ENCODE measurements at places on chromosomes 2 and 18.

GRCh38 chr2:28407976-28408690 lies 15.5 kb downstream of the FOSL2 start:
- DNase-seq: no peak

- DNase-seq: no peak
Observed at GRCh38 chr2:72367530-72368225, 220.0 kb upstream of the CYP26B1 start.

DNA sequence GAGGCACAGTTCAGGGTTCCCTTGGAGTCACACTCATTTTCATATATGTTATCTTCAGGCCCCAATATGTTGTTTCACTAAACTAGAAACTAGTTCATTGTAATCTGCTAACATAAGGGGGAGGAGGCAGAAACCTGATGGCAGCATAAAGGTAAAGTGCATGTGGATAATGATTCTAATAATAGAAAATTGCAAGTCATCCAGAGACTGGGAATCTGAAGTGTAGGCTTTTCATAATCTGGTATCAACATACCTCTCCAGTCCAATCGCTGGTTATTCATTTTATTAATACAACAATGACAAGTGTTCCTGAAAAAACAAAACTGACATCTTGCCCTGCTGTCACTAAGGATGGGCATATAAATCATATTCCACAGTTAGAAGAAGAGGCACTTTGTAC lies 326.3 kb upstream of the ZNF804A start:
- DNase-seq: no peak

GRCh38 chr2:45789961-45790723 lies 138.7 kb downstream of the PRKCE start:
- DNase-seq: no peak

- no peak for DNase-seq
Observed at GRCh38 chr2:105384861-105385260, 14.0 kb downstream of the FHL2 start.

DNA sequence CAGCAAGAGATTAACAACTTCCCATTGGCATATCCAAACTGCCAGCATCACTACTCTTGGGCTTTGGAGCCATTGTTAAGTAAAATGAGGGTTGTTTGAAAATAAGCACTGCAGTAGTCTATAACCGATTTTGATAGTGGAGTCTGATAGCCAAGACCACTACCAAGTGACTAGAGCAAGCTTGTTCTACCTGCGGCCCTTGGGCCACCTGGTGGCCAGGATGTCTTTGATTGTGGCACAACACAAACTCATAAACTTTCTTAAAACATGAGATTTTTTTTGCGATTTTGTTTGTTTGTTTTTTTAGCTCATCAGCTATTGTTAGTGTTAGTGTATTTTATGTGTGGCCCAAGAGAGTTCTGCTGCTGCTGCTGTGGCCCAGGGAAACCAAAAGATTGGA lies 11.0 kb downstream of the UBE2E3 start:
- DNase-seq: no peak

GRCh38 chr18:43680096-43680495 lies 402.8 kb upstream of the SYT4 start:
- DNase-seq: no peak

- no peak for DNase-seq
Observed at GRCh38 chr2:112867701-112868631, 31.4 kb upstream of the IL1B start.

- no peak for DNase-seq
Observed at GRCh38 chr2:207640661-207641060, 15.5 kb upstream of the METTL21A start.

GRCh38 chr2:232926431-232926939 lies 56.4 kb downstream of the SNORC start:
- DNase-seq: no peak

DNA sequence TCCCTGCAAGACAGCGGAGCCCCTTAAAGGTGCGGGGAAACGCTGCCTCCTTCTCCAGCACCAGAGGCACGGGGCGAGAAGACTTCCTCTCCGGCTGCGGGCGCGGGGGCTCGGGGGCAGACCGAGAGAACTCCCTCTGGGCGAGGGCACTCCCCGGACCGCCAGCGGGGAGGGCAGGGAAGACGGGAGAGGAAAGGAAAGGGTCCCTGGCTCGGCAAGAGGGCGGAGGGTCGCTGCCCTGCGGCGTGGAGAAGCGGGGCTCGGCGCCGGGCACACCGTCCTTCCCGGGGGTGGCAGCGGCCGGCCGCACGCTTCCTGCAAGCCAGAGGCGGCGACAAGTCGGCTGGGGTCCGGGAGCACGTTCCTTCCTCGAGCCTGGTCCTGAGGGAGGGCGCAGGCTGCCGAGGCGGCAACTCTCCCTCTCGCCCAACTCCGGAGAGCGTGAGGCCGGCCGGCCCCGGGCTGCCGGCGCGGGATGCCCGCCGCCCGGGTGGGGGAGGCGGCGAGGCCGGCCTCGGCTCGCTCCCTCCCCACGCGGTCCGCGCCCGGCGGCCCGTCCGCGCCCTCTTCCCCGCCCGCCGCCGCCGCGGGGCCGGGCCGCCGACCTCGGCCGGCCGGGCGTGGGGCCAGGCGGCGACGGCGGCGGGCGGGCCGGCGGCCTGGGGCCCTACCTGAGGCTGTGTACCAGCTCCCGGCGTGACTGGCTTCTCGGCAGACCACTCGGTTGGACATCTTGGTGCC lies 1.1 kb downstream of the MEMO1 start:
- DNase-seq: peak; percentile 6

- no peak for DNase-seq
Observed at GRCh38 chr2:75325594-75325993, 126.3 kb upstream of the TACR1 start.

- DNase-seq: no peak
Observed at GRCh38 chr2:23523373-23524260, 138.6 kb downstream of the KLHL29 start.

- no peak for DNase-seq
Observed at GRCh38 chr2:49687918-49688317, 533.6 kb upstream of the FSHR start.

DNA sequence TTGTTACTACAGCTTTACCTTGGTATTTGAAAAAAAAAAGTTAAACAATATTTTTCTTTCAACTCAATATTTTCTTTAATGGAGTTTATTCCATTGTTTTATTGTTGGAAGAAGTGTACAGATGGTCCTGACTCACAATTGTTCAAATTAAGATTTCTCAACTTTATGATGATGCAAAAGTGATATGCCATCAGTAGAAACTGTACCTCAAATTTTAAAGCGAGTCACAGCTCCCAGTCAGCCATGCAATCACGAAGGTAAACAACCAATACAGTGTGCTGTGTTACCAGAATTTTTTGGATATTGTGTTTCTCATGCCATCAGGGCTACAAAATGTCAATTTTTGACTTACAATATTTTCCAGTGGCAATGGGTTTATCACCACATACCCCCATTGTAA lies 54.0 kb upstream of the COL5A2 start:
- DNase-seq: no peak

DNA sequence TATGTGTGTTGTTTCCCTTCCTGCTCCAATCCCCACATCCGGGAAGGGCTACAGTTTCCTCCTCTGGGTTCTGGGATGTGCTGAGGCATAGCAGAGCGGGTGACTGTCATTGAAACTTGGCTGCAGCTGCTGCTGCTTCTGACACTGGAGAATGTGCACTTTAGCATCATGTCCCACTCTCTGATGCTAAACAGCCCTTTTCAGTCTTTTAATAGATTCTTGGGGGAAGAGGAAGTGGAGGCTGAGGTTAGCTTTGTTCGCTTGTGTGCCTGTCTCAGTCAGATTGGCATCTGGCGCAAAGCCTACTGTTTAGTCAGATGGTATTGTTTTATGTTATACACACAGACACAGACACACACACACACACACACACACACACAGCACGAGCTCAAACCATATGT lies 136.5 kb upstream of the RND3 start:
- DNase-seq: no peak

GRCh38 chr2:223751012-223751411 lies 86.4 kb downstream of the AP1S3 start:
- DNase-seq: no peak

DNA sequence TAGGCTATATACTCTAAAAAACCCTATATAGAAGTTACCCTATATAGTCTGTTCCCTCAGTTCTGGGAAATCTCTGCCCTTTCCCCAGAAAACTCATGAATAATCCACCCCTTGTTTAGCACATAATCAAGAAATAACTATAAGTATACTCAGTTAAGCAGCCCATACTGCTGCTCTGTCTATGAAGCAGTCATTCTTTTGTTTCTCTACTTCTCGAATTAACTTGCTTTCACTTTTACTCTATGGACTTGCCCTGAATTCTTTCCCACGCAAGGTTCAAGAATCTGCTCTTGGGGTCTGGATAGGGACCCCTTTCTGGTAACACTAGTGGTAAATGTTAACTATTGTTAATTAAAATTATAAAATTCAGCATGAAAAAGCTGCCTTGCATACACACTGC lies 17.4 kb upstream of the AP1S3 start:
- DNase-seq: no peak

- no peak for DNase-seq
Observed at GRCh38 chr2:85999061-85999831, 106.4 kb downstream of the POLR1A start.

GRCh38 chr2:130920415-130921163 lies 83.9 kb downstream of the ARHGEF4 start:
- DNase-seq: peak; percentile 29

GRCh38 chr18:61973273-61974115 lies 80.7 kb upstream of the RNF152 start:
- DNase-seq: no peak

DNA sequence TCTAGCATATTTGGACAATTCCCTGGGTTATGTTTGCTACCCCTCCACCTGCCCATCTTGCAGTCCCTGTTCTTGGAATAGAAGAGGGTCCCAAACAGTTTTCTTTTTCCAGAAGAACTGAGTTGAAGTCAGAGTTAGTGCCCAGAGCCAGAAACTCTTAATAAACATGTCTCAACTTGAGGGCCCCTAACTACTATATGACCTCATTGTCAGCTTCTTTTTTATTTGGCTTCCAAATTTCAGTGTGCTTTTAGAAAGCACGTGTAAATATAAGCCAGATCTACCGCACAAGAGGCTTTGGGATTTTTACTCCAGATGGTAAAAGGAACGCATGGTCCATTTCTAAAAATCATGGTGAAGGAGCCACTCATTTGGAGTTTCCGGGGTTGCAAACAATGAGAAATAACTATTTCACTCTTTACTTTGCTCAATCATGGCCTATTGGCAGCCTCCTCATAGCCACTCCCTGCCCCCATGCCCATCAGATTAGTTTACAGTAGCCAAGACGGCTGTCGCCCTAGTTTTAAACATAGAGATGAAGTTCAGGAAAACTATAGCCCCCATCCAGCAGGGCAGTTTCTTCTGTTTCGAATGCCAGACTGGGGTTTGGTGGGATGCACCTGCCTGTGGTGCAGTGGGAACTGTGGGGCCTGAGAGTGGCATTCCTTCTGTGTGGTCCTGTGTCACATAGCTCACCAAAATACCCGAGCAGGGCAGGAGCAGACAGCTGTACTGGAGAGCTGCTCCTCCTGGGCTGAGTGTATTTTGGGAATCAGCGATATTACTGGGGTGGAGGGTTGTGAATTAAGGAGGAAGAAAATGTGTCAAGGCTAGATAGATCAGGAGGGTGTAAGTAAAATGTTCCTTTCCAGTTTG lies 1.7 kb downstream of the MAPRE3 start:
- DNase-seq: no peak

DNA sequence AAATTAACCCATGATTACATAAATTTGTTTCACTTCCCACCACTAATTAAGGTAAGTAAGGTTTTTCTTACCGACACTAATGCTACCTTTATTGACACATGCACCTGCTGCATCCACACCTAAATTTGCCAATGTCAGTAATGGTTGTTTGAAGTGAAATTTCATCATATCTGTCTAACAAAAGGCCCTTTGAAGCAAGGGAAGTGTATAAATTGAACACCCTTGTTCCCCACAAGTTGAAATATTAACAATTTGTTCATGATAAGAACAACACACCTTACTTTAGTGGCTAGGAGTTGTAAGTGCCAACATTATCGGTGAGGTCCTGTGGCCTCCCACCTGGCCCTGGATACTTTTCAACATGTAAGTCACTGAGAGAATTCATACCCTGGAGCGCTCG lies 116.3 kb upstream of the CDCA7 start:
- no peak for DNase-seq

GRCh38 chr18:11862468-11863137 lies 11.4 kb downstream of the CHMP1B start:
- DNase-seq: no peak

DNA sequence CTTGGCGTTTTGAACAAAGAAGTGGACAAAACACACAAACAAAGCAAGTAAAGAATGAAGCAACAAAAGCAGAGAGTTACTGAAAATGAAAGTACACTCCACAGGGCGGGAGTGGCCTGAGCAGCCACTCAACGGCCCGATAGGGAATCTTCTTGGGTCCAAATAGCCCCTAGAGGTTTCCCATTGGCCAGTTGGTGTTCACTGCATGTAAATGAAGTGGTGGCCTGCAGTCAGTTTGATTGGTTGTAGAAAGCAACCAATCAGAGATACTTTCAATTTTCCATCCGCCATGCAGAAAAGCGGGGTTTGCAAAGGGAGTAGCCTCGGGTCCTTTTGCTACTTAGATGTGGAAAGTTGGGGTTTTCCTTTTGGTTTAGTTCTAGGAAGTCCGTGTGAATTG lies 31.6 kb downstream of the CYBRD1 start:
- no peak for DNase-seq

DNA sequence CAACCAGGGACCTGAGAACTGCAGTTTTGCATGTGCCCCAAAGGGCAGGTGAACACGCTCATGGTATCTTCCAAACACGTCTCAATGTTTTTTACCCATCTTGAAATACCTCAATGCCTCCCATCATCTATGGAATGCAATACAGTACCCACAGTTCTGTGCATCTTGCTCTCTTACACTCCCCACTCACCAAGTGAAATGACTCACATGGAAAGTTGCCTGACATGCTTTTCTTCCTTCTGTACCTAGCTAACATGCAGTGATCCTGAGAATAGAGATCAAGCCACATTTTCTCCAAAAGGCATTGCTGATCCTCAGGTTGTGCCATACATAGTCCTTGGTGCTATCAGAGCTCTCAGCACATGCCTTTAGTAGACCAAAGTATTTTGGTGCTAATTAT lies 373.9 kb downstream of the GPD2 start:
- DNase-seq: no peak

GRCh38 chr2:214484239-214484638 lies 73.4 kb downstream of the VWC2L start:
- no peak for DNase-seq

- DNase-seq: no peak
Observed at GRCh38 chr2:27720004-27720551, 51.4 kb upstream of the MRPL33 start.

- DNase-seq: no peak
Observed at GRCh38 chr2:238954841-238955591, 107.1 kb downstream of the TWIST2 start.

GRCh38 chr18:79798999-79799370 lies 1.2 kb downstream of the KCNG2 start:
- DNase-seq: no peak
